ENCODE measurements at places on chromosomes 4 and X. TPM values are rescaled to one million over a fixed set of nuclear protein-coding genes. Genes with fewer than 3 reads are reported as not detected.

The DYNLT3 gene
- 47.7 TPM for polyA plus RNA-seq

DNA sequence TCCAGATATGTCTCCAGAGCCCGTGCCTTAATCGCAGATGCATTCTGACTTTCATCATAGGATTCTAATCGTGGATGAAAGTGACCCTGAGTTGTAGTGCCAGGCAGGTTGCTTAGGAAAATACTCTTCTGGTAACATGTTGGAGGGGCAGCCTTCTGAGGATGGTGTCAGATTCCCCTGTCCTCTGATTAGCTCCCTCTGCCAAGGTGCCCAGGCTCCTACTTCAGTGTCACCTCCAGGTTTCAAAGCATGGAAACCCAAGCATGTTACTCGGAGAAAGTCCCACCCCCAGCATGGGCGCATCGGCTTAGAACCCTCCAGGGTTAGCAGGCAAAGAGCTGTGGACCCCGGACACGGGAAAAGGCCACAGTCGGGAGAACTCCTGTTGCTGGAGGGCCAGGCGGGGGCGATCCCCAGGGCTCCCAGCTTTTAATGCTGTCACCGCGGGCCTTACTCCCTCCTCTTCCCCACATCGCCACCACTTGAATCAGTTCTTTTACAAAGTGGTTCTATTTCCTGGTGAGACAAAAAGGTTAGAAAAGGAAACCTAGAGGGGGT is 44.5 kb downstream of the TRIM2 start:
- no peak for DNase-seq

DNA sequence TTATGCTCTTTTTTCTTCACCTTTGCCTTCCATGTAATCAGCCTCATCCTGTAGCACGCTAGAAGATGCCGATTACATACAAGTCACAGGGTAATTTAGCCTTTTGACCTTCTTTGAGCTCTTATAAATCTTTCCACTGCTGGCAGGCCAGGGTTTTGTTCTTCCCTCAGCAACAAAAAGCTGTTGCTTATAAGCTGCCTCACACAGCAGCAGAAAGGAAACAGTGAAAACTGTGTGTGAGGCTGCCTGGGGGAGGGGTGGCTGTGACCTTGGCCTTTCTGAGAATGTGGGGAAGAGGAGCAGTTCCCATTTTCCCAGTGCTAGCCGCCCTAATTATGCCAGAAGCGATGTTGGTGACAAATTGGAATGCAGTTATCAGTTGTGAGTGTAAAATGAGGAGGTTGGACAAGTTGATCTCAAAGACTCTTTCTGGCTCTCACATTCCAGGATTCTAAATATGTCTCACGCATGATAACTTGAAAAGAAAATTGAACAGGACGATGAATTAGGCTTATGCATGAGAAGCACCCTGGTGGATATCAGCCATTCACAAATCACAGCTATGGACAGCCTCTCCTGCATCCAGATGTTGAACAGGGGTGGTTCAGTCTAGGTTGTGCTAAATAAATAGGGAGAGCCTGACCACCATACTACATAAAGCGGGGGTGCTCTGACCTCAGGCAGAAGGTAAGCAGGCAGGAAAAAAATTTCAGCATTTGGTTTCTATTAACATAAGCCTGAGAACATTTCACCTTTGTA is 25.7 kb downstream of the SLITRK2 start:
- no peak for DNase-seq

- DNase-seq, result no peak
These were observed 123.5 kb downstream of the PPARGC1A start for GRCh38 chr4:23766344-23766743.

GRCh38 chr4:145589916-145590702 is 29.1 kb upstream of the MMAA start:
- DNase-seq, result no peak

DNA sequence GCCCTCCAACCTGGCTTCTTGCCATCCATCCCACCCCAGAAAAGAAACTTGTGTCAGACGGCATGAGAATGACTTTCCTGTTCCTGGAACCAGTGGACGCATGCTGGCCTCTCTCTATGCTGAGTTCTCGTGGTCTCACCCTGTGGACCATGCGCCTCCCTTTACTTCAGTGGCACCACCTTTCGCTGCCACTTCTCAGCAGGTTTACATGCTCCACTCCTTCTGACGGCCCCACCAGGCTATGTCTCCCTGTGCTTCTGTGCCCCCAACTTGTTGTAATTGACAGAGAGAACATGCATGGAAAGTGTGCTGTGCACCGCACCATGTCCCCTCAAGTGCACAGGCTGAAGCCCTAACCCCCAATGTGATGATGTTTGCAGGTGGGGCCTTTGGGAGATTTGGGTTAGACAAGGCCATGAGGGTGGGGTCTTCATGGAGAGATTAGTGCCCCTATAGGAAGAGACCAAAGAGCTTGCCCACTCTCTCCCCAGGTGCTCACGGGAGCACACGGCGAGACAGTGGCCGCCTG is 3.1 kb upstream of the PPP2R2C start:
- DNase-seq, result no peak
